Left renal cortex interstitium (tissue), 4 donors: ENCODE measurements at places on chromosomes 6 and 20.

DNA sequence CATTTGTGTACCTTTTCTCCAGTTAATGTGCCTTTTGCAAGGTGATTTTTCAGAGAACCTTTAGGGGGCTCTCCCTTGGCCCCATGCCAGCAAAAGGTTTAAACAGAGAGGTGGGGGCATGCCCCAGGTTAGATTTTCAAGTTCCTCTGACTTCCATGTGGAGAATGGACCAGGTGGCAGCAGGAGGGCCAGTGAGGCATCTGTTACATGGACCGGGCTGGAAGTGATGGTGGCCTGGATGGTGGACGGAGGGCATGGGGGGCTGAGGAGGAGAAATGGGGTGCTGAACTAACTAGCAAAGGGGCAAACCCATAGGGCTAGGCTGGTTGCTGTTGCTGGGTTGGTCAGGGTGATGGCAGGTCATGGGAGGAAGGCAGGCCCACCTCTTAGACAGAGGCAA lies 20.7 kb upstream of the BPI start:
- DNase-seq, result no peak

- DNase-seq, result no peak
These were observed 18.0 kb upstream of the CDK5RAP1 start for GRCh38 chr20:33419140-33419974.

GRCh38 chr6:130872250-130873095 lies 45.3 kb downstream of the SMLR1 start:
- DNase-seq, result no peak

DNA sequence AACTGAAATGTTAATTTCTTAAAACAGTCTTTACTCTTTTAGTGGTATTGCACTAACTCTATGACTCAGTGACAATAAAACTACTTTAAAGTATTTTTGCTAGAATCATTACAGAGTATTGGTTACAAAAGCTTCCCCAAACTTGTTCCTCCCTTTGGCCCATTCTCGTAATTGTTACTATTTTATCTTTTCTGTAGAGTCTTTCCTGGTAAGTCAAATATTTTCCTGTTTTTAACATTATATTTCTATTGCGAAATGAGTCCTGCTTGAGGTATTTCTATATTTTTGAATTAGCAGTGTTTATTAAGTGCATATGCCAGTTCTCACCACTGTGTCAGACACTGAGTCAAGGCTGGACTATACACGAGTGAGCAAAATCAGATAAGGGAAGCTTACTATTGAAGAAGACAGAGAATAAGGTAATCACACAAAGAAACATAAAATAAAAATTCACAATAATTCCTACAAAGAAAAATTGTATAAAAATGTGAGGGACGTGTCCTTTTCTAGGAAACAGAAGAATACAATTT lies 970.5 kb downstream of the EYS start:
- DNase-seq, result no peak

DNA sequence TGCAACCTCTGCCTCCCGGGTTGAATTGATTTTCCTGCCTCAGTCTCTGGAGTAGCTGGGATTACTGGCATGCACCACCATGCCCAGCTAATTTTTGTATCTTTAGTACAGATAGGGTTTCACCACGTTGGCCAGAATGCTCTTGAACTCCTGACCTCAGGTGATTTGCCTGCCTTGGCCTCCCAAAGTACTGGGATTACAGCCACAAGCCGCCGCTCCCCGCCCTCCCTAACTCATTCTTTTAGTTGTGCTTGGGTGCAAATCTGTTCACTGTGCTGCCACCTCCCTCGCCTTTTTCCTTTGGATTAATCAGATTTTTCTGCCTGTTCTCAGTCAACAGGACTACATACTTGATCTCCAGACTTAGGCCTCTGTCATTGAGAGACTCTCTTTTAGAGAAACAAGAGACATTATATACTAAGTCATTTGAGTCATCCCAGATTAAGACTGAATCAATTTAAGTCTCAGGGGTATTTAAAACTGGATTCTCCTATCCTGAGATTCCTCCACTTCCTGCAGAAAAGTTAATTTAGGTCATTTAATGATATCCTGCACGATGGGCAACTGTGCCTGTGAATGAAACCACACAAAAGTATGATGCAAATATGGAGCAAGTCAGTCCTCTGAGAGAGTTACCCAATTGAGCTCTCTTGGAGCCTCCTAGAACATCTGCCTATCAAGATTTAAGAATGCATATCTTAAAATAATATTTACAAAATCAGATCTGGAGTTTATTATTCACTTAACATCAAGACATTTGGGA lies 136.1 kb upstream of the THEMIS start:
- no peak for DNase-seq

DNA sequence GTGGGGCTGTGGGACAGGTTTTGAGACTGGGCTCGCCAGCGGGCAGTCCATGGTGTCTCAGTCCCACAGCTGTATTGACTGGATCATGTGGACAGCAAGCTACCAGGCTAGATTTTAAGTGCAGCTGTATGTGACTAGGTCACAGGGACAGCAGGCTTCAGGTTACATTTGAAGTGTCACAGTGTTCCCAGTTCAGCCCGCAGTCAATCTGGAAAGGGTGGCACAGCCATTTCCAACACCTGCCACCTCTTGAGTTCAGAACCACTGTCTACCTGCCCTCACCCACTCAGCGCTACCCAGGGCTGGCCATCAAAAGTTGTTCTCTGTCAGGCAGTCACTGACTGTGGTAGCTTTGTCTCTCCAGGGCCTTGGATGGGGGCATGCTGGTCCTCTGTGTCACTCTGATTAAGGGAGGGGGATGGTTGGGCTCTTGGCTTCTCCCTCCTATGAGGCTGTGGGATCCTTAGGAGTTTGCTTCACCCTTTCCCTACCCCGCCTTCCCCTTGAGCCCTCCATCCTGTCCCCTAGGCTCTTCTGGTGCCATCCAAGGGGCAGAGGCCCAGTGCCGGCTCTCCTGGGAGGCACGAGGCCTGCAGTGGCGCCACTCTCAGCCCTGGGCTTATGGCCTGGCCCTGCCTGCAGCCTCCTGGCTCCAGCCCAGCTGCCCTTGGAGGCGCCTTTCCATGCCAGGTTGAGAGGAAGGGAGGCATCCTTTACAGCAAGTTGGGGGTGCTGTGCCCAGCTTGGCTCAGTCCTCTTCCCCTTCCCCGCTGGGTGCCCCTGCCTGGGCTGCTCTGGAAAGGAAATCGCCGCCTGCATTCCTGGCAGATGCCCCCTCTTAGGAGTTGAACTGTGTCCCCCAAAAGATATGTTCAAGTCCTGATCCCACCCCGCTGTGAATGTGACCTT lies 44.9 kb downstream of the PNLDC1 start:
- DNase-seq, result no peak

DNA sequence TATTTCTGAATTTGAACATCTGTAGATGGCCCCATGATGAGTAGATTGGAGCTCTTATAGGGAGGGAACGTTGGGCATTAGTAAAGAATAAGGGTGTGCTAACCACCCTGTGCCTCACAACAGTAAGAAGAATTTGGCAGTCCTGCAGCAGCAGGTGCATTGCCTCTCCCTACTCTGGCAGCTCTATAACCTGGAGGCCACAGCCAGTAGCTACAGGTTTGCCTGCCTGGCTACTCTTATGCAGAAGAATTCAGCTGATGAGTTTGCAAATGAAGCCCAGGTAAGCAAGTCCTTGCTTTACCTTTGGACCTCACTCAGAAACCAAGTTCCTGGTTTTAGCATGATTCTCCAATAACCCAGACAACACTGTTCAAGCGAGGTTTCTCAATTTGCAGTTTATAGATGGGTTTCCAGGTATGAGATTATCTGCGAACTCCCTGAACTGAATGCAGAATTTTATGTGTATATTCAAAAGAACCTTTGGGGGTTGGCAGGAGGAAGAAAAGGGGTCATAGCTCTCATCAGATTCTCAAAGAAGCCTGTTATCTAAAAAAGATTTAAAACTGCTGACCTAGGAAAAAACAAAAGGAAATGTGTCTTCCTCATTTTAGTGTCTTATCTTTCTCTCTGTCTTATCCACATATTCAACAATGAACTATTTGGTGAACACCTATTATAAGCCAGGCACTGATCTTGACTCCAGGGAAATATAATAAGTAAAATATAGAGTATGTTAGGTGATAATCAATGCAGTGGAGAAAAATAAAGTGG lies 18.9 kb downstream of the TREML1 start:
- no peak for DNase-seq

DNA sequence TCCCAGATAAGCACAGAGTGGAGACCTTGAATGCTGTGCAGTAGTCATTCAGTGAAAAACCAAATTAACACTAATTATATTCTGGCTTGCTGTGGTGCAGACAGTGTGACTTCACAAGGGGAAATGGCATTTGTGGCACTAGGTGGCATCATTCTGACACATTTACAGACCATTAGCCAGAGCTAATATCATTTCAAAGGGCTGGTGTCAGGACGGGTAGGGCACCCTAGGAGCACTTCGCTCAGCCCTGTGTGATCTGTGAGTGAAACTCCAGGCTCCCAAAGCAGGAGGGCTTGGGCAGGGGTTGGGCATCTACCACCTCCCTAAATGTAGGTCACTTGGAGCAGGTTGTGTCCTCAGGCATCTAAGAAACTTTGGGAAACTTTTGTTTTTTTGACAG lies 555.8 kb downstream of the PKHD1 start:
- no peak for DNase-seq

GRCh38 chr6:108560463-108561308 lies at the start of gene FOXO3:
FOXO3 (plus strand) TSS chr6:108560917; CDS start chr6:108561209, 292 bp downstream.
- DNase-seq, result peak; percentile 77

- no peak for DNase-seq
These were observed 14.6 kb downstream of the NRSN1 start for GRCh38 chr6:24140591-24140990.

DNA sequence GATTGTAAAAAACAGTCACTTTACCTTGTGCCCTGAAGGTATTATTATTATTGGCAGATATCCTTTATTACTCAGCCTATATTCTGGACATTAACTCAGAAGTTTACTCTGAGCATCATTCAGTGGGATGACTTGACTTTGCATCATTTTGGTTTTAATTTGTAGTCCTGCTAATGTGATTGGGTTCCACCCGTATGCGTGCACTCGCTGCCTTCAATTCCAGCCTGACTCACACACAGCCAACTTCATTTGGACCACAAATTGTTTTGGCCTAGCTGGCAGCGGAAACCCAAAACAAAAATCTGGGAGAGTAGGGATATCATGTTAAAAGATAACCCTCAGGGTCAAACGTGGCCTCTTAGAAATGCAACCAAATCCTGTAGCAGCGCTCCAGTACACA lies 704.4 kb upstream of the SLC35B3 start:
- DNase-seq, result no peak

DNA sequence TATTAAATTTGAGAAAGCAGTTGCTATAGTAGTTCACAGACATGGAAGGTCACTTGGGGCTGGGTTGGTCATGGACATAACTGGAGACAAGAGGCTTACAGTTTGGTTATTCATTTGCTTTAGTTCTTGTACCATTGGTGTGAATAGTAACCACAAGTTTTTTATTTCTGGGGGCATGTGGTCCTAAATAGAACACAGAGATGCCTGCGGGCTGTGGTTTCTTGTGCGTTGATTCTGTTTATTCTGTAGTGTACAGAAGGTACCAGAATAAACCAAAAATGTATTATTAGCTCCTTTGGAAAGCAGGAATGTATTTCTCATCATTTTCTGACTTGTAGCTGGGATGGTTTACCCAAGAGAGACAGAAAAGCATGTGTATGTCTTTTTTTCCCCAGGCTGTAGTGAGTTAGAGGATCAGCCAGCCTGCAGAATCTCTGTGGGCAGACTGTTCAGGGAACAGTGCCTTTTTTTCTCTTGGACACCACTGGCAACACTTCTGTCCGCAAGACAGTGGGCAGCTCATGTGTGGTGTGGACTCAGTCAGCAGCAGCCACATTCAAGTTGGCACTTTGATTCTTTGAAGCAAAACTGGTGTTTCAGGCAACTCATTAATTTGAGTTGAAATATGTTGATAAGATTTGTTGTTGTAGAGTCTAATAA lies 122.1 kb downstream of the LRRC1 start:
- no peak for DNase-seq

GRCh38 chr6:34237722-34238584 lies 1.3 kb downstream of the HMGA1 start:
- DNase-seq, result no peak
